ENCODE measurements at places on chromosomes 12 and 14.

- DNase-seq = no peak
Observed at GRCh38 chr12:64065881-64066451, 156.1 kb downstream of the KICS2 start.

- DNase-seq = no peak
Observed at GRCh38 chr14:71418532-71419245, 511.4 kb downstream of the PCNX1 start.

DNA sequence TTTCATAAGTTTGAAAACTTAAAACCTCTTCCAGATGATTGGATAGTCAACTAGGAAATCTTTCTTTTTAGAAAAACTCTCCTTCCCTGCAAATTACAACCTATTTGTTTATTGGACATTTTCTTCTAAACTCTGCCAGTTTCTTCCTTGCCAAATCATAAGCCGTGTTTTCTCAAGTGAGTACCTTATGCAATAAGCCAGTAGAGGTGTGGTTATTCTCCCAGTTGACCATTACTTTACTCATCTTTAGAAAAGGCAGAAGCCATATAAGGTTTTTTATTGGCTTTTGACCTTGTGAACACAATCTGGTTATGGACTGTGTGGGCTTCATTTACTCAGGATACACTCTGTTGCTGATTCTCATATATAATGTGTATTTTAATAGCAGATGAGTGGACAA is 14.6 kb downstream of the ACTR6 start:
- no peak for DNase-seq

DNA sequence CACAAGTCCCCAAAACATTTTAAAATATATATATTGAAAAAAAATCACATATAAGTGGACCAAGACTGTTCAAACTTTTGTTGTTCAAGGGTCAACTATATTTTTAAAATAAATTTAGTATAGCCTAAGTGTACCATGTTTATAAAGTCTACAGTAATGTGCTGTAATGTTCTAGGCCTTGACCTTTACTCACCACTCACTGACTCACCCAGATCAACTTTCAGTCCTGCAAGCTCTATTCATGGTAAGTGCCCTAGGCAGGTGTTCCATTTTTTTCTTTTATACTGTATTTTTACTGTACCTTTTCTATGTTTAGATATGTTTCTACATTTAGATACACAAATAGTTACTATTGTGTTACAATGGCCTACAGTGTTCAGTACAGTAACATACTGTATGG is 23.4 kb upstream of the TMTC1 start:
- DNase-seq = no peak

DNA sequence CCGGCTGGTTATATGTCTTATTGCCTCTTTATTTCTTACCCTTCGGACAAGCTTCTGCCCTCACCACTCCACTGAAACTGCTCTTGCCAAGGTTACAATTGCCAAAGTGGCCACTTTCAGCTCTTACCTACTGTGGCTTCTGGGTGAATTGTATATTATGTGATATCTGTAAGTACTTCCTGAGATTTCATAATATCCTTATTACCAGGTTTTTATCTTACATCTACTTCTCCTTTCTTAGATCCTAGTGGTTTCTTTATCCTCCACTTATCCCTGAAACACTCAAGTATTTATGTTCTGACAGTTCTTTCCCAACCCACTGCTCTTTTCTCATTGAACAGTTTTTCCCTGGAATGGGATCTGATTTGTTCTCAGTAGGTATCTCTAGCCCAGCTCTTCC is 10.5 kb downstream of the CELA1 start:
- no peak for DNase-seq

GRCh38 chr12:82027612-82028011 is 268.5 kb upstream of the PPFIA2 start:
- no peak for DNase-seq

DNA sequence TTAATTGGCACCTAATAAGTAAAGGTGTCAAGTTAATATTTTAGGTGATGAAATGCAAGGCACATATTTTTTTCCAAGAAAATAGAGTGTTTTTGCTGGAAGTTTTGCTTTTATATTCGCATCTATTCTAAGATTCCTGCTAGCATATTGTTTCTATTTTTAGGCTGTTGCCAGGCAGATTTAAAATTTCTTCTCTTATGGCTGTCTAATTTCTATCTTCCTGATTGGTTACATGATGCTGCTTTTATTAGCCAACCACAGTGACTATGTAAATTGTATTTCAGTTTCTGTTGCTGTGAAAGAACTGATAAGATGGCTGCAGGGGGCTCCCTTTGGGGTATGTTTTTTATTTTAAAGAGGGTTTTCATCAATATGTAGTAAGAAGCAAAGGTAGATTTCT is 42.7 kb downstream of the ATF7IP start:
- DNase-seq = no peak

DNA sequence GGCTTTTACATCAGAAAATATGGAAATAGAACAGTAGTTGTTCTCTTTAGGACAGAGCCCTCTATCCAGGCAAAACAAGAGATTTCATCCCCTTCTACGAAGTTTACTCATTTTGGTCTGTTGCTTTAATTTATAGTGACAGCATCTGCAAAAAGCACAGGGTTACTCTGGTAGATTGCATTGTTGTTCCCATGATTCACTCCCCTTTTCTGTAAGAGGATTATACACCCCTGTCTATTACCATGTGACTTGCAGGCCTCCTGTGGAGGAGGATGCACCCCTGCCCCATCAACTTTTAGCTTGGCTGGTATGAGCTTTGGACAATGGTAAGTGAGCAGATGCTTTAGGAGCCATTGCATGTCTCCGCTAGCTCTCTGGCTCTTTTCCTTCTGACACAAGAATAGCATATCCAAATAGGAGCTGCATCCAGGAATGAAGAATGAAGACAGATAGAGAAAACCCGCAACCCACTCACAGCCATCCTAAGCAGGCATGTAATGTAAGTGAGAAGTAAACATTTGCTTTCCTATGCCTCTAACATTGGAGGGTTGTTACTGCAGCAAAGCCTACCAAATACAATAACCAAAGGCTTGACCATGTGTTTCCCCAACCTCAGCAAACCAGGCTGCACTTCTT is 304.2 kb downstream of the AKAP6 start:
- DNase-seq = no peak

GRCh38 chr12:109951751-109952150 is 44.4 kb downstream of the GIT2 start:
- DNase-seq = no peak

DNA sequence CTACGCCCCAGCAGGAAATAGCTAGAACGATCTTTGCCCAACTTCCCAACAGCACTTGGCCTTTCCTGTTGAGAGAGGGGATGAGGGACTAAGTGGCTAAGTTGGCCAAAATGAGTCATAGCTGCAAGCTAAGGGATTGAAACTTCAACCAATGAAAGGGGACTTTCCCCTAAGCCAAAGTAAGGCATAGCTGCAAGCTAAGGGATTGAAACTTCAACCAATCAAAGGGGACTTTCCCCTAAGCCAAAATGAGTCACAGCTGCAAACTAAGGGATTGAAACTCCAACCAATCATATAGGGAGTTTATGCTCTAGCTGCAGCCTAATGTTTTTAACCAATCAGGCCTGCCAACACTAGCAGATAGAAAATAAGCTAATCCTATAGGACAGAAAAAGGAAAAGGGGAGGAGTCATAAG is 100.5 kb upstream of the SSTR1 start:
- no peak for DNase-seq
